Right kidney (tissue), 9 donors: ENCODE measurements at places on chromosomes 6 and 20.

DNA sequence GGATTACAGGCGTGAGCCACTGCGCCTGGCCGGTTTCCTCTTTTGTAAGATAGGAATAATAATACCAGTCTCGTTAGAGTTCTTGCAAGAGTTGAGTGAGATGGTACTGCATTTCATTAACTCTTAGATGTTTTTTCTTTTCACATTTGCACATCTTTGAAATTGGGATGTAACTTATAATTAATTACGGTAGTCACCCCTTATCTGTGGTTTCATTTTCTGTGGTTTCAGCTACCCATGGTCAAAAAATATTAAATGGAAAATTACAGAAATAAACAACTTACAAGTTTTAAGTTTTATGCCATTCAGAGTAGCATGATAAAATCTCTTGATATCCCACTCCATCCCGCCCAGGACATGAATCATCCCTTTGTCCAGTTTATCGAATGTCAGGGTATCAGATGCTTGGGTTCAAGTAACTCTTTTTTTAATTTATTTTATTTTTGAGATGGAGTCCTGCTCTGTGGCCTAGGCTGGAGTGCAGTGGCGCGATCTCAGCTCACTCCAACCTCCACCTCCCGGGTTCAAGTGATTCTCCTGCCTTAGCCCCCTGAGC, 15.4 kb downstream of the PTK7 start:
- no peak for DNase-seq

DNA sequence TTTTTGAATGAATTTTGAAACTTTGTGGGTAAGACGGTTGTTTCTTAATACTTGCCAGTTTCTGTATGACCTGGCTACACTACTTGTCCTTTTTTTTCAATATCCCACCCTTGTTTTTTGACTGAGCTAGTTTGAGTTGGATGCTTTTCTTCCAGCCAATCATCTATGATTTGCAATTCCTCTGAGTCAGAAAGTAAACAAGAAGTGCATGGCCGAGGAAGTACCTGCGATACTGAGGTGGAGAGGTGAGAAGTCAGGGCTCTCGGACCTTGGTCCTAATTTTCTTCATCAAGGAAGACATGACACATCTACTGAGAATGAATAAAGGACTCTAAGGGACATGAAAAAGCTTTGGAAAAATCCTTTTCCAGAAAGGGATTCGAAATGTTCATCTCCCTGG, 185.7 kb downstream of the LINC00237 start:
- no peak for DNase-seq

DNA sequence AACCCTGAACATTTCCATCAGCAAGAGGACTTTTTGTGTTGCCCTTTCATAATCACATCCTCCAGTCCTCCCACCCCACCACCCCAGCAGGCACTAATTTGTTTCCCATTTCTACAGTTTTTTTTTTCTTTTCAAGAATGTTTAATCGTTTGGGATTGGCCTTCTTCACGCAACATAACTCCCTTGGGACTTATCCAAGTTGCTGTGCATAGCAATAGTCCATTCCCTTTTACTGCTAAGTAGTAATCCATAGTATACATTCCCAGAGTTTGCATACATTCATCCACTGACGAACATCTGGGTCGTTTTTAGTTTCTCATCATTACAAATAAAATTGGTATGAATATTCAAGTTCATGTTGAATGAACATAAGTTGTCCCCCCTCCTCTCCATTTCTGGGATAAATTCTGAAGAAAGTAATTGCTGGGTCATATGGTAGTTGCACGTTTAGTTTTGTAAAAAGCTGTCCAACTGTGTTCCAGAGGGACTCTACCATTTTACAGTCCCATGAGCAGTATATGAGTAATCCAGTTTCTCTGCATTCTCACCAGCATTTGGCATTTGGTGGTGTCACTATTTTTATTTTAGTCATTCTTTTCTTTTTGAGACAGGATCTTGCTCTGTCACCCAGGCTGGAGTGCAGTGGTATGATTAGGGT, 90.8 kb downstream of the DOK5 start:
- no peak for DNase-seq

- DNase-seq = no peak
These were observed 37.7 kb downstream of the MAP3K4 start for GRCh38 chr6:161029195-161029809.

DNA sequence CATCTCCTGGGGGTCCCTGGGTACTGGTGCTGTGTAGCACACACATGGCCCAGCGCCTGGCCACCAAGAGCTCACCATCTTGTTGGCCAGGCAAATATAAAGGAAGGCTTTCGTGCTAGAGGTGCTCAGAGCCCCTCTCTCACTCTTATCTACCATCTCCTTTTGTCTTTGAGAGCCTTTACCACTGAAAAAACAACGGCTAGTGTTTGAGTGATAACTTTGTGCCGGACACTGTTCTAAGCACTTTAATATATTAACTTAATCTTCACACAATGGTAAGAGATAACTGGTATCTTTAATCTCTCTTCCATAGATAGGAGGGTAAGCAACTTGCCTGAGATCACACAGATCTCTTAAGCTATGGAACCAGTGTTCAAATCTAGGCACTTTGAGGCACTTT, 21.5 kb upstream of the ARHGAP18 start:
- no peak for DNase-seq

- DNase-seq = no peak
These were observed 4.2 kb upstream of the TSBP1 start for GRCh38 chr6:32375739-32376529.

GRCh38 chr6:24231438-24231977, 105.5 kb downstream of the NRSN1 start:
- DNase-seq = no peak

DNA sequence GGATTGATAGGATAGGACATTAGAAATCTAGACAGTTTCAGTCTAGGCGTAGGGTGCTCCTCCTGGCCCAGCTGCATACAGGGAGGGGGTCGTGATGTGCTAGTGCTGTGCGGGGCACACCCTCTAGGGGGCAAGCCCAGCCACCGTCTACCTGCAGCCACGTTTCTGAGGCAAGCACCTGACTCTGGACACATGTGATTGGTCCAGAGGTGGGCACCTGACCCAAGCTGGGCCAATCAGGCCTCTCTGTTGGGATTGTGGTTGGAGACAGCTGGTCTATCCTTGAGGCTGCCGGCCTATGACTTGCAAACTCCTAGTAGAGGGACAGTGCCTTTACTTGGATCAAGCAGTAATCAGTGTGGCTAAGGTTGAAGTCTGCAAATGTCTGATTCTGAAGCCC, 317.1 kb downstream of the BMP7 start:
- no peak for DNase-seq

DNA sequence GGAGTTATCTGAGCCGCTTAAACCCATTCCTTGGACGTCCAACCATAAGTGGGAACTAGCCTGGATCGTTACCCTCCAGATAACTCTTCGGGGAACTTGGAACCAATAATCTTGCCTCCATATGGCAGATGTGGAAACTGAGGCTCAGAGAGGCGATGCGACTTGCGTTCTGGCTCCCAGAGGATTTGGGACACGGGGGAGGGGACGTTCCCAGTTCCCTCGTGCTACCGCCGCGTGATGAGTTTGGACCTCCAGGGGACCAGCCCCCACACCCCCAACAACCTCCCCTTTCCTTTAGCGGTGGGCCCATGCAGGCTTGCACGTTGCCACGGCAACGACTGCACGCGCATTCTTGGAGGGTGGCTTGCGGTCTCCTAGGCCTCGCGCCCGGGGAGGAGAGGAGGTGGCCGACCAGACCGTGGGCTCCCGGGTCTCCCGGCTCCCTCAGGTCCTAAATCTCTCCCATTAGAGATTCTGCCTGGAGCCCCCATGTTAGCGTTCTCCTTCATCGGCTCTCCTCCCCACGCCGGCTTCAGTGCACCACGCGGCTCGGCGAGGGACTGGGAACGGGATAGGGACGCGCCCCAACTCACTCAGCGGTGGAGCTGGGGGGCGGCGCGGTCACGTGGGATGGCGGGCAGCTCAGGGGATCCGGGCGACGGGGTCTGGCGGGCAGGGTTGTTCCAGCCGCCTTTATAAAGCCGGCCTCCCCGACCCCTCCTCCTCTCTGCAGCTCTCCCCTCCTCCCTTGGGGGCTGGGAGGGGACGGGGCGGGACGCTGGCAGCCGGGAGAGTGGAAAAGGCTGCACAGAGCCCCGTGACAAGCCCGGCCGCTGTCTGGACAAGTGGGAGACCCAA, at the start of gene PLTP:
PLTP (minus strand) TSS at position 670 of the 858 bp plus-strand sequence. CDS start 703 bp downstream, outside the sequence.
- peak; percentile 80 for DNase-seq

DNA sequence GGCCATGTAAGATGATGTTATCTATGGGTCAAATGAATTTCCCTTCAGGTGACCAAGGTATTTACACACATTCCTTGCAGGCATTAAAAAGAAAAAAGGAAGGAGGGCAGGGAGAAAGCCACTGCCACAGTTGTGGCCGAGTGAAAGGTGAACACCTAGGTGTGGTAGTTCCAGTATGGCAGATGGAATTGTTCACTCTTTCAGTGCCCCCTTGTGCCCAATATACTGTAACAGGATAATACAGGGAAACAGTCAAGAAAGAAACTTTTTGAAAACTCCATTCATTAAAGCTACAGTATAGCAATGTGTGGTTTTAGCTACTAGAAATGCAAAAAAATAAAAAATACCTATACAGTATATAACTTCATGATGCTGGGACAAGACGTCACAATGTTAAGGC, 52.1 kb downstream of the BMP2 start:
- DNase-seq = no peak

DNA sequence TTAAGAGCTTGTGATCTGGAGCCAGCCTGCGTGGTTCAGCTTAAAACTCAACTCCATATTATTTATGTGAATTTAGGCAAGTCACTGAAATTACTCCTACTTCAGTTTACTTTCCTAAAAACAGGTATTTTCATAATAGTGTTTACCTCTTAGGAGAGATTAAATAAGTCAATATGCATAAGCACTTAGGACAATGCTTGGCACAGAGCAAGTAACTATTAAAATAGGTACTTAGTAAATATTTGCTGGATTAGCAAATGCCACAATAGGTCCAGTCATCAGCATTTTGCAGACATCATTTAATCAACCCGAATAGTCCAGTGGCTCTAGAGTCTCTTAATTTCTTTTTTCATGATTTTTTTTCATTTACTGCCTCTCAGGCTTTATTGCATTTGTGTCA, 78.6 kb upstream of the PTPRK start:
- no peak for DNase-seq

DNA sequence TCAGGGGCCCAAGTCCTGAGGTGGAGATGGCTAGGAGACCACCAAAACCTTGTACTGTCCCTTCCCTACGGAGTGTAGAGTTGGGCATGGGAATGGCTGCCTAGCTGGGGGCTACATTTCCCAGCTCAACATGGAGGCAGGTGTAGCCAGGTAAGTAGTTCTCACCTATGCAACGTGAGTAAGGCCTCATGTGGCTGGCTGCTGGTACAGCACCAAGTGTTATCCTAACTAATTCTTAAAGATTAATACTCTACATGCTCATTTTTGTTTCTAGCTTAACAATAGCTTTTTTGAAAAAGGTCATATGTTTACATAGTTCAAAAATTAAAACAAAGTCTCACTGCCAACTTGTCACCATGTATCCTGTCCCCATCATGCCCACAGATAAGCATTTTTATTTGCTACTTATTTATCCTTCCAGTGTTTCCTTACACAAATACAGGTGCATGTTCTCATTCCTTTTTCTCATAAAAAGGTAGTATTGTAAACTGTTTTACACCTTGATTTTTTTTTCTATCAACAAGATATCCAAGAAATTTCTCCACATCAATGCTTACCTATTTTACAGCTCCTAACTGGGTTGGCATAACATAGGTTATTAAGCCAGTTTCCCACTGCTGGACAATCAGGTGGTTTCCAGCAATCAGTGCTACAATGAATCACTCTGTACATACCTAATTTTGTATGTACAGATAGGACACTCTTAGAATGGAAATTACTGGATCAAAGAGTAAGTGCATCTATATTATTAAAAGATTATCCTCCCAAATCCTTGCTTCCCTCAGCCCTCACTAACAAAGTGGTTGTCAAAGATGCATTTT, 25.5 kb downstream of the ABHD12 start:
- no peak for DNase-seq

GRCh38 chr20:51134405-51134804, 111.5 kb upstream of the KCNG1 start:
- DNase-seq = no peak

DNA sequence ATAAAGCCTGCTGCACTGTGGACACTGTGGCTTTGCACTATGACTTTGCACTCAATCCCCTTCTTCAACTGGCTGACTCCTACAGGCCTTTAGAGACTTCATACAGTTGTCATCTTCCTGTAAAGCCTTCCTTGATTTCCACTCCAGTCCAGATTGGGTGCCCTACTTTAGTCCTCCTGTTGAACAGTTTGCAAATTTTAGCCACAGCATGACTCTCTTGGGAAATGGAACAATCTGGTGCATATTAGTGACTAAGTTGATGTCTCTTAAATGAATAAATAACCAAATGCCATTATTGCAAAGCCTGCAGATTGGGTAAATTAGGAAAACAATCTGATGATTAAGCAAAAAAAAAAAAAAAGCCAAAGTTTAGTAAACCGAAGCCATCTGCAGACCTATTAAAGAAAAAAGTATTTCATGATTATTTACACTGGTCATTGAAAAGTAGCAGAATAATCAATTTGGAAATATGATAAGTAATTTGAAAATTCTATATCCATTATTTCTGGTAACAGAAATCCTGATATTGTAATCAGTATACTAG, 12.6 kb downstream of the PLCB4 start:
- no peak for DNase-seq

DNA sequence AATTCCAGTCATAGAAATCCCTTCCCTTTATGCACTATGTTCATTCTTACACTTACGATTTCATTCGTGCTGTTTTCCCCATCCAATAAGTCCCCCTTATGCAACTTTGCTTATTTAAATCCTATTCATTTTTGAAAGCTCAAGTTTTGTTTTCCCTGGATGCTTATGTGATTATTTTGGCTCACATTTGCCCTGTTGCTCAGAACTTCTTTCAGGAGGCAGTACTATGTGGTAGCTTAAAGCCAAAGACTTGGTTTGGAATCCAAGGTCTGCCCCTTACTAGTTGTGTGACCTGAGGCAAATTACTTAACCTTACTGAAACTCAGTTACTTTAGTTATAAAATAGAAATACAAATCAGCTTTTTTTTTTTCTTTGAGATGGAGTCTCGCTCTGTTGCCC, 59.6 kb downstream of the MOXD1 start:
- DNase-seq = no peak

- no peak for DNase-seq
These were observed 926 bp downstream of the PEX3 start for GRCh38 chr6:143451531-143451930.

- DNase-seq = no peak
These were observed 199.2 kb downstream of the MAFB start for GRCh38 chr20:40489886-40490285.

- no peak for DNase-seq
These were observed 4.7 kb upstream of the CENPW start for GRCh38 chr6:126335210-126335609.
